ENCODE measurements at places on chromosomes 3 and 15.

- no peak for DNase-seq
Observed at GRCh38 chr3:59303452-59303851, 253.6 kb upstream of the CFAP20DC start.

GRCh38 chr3:23161896-23162570 is 41.1 kb upstream of the UBE2E2 start:
- DNase-seq: no peak

DNA sequence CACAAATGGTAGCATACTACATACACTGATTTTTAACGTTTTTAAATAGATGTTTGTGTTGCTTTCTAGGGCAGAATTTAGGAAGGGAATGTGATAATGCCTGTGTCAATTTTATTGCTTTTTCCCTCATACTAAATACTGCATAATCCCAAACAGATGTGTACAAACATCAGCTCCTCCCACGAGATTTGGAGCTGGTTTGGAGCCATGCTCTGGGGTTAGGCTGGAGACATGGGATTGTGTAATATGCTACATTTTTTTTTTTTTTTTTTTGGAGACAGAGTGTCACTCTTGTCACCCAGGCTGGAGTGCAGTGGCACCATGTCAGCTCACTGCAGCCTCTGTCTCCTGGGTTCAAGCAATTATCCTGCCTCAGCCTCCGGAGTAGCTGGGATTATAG is 80.1 kb downstream of the EBLN2 start:
- DNase-seq: no peak

GRCh38 chr3:24185738-24186384 is 240.8 kb downstream of the NR1D2 start:
- DNase-seq: peak; percentile 27

- no peak for DNase-seq
Observed at GRCh38 chr15:65638109-65638508, 16.4 kb downstream of the SLC24A1 start.

DNA sequence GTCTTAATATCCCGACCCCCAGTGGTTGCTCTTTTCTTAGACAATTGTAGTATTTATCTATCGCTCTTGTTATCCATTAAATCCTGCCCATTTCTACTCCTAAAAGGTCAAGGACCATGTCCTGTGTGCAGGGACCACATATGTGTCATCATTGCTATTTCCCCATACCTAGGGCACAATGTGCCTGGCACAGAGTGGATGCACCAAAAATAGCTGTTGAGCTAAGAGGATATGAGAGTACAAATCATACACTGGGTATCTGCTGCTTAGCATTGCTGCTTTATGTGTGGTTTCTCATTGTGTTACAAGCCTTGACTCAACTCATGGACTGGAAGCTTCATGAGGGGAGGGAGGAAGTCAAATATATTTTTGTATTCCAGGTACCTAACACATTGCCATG is 3.4 kb upstream of the MITF start:
- DNase-seq: no peak

GRCh38 chr3:122198966-122199365 is 15.5 kb downstream of the CASR start:
- no peak for DNase-seq

DNA sequence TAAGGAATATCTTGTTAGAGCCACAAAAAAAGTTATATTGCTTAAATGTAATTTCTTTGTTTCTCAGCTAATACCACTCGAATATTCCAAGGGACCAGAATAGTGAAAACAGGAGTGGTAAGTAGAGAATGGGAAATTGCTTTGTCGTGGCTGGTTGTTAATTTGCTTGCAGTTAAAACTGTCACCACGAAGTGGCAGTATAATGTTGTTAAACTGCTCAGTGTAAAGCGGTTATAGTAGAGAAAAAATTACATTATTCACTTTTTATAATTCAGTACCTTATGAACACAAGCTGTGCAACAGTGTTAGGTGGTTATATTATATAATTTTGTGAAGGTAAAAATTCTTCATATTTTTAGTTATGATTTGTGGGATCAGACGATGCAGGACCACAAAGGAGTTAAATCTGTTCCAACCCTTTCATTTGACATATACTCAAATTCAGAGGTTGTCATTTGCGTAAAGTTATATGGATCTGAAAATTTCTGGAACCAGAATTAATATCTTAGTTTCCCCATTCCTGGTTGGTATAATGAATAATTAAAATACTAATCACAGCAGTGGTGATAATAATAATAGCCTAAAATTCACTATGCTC is 171.8 kb downstream of the FEZF2 start:
- peak; percentile 25 for DNase-seq

DNA sequence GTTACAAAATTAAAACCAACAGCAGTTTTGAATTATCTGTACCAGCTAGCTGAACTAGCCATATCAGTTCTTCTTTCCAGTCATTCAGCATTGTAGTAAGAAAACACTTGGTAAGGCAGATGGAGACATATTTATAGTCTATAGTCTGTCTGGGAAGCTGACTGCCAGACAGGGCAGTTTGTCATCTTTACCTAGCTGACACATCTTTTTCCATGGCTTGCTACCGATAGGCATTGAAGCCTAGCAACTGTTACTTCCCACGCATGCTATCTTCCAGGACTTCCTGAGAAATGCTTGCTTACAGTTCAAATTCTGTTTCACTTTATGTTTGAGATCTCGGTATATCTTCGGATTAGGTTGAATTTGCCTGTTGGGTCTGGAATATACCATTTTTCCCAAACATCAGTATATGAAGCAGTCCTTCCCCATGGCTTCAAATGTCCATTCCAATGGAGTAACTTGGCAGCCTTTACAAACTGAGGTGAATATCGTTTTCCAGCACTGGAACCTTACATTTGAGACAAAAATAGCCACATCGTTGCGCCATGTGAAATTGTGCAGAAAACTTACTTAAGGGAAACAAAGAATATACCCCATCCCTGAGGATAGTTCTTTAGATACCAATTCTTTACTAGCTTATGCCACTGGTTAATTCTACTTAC is 8.8 kb downstream of the GNL3 start:
- no peak for DNase-seq

DNA sequence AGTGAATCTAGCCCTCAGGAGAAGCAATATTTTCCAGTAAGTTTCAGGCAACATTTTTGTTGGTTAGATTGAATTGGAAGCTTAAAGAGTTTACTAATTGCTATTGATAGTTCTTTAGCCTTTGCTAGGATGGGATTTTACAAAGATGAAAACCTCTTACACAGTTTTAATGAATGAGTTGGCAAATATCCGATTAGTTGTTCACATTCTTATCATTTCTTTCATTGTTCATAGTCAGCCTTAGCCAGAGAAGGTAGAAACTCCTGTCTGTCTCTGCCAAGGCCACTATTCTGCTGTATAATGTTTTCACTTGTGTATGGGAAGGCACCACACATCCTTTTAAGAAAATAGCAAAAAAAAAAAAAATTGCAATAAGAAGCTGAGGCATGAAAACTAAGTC is 222.0 kb upstream of the MANF start:
- no peak for DNase-seq

- no peak for DNase-seq
Observed at GRCh38 chr15:60017538-60018520, 13.7 kb downstream of the FOXB1 start.

DNA sequence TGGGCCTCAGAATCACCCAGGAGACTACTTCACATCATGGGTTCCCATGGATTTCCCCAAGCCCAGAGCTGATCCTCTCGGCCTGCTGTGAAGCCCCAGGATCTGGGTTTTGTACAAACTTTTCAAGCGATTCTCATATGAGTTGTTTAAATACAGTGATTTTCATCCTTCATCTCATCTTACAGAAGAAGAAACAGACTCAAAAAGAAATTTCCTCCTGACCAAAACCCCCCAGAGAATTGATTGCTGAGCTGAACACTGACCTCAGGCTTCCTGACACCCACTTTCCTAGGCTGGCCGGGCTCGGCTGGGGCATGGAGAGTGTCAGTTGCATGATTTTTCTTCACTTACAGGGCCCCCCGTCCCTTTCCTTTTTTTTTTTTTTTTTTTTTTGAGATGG is 60.3 kb downstream of the BDH1 start:
- no peak for DNase-seq

GRCh38 chr3:21876782-21877181 is 125.8 kb upstream of the ZNF385D start:
- DNase-seq: no peak

Measured in BE2C (cell line).